Chondrocyte (in vitro differentiated cells): ENCODE measurements at places on chromosomes 3 and 15. TPM values are rescaled to one million over a fixed set of nuclear protein-coding genes. Genes with fewer than 3 reads are reported as not detected.

- H3K27ac ChIP-seq: no peak overlapping the region
- H3K36me3 ChIP-seq: no peaks in the 10 kb centered on the region
- H3K27me3 ChIP-seq: peaks cover 4% of the 10 kb centered on the region
- no peaks in the 10 kb centered on the region for H3K4me1 ChIP-seq
- DNase-seq: no peak
Observed at GRCh38 chr3:126313580-126314304, 43.5 kb downstream of the KLF15 start.

DNA sequence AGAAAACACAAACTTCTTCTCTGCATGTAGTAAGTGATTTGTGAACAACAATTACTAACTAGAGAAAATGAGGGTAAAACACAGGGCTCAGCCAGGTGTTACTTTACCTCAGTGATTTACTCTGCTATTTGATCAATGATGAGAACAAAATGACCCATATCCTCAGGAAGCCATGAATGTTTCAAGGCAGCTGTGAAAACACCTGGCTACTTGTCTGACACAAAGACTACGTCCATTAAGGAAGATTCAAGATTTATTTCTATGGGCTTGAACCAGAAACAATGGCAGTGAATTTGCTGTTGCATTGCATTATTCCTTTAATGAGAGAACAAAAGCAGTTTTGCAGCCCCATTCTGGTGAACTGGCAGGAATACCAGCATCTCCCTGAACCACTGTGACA, 374.6 kb upstream of the ARL6 start:
- no peak overlapping the region for H3K4me3 ChIP-seq
- DNase-seq: no peak
- no peak overlapping the region for H3K27ac ChIP-seq
- H3K27me3 ChIP-seq: peaks cover 5% of the 10 kb centered on the region
- H3K4me1 ChIP-seq: no peaks in the 10 kb centered on the region

DNA sequence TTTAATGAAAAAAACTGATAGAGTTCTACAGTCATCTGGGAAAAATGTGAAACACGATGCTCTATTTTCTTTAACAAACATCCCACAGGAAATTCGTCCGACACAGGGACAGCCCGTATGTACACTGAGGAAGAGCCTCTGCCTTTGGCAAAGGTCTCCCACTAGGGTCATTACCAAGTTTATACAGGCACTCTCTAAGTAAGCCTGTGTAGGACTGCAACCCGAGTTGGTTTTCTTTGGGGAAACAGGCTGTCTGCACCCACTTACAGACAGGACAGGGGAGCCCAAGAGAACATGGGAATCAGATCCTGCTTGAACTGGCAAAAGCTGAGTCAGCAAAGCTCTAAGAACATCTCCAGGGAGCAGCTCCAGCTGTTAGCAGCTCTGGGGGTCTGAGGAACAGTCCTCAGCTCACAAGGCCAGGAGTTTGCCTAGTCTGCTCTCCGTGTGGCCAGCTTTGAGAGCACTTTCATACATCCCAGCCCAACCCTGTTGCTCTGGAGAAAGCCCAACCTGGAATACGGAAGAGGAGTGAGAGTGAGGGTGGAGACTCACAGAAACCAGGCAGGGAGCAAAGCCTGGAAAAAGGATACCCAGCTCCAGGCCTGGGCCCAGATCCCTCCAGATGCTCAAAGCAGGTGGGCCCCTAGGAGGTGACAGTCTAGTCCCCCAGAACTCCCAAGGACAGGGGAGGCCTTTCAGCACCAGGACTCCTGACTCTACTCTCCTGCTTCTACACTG, 1.9 kb downstream of the TBC1D2B start:
- peaks cover 59% of the 10 kb centered on the region for H3K4me1 ChIP-seq
- H3K36me3 ChIP-seq: no peaks in the 10 kb centered on the region
- no peaks in the 10 kb centered on the region for H3K27me3 ChIP-seq
- peak overlapping the region; percentile 92 for H3K4me3 ChIP-seq
- H3K27ac ChIP-seq: peak overlapping the region; percentile 99

The SRGAP3 gene
- total RNA-seq: 0.99 to 3.0 TPM (median 2.5 TPM) in 3 replicates

DNA sequence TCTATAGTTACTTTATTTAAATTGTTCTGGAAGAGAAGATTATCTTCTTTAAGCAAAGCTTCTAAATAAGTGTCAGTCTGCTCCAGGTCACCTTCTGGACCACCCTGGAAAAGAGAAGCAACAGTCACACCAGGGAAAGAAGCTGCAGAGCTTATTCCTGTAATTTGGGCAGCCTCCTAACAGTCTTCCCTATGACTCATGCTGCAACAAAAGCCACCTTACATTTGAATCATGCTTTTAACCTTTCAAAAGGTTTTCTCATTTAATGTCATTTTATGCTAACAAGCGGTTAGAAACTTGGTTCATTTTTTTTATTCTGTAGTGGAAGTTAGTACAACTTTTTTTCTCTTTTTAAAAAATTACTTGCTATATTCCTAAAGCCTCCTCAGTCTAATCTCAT, 5.3 kb upstream of the GUCA1C start:
- H3K27me3 ChIP-seq: peaks cover 15% of the 10 kb centered on the region
- no peaks in the 10 kb centered on the region for H3K4me1 ChIP-seq
- no peaks in the 10 kb centered on the region for H3K36me3 ChIP-seq

GRCh38 chr15:54083501-54083900, 105.3 kb downstream of the UNC13C start:
- H3K4me1 ChIP-seq: no peaks in the 10 kb centered on the region
- no peaks in the 10 kb centered on the region for H3K36me3 ChIP-seq
- H3K27ac ChIP-seq: no peak overlapping the region
- H3K4me3 ChIP-seq: no peak overlapping the region
- DNase-seq: no peak

- H3K36me3 ChIP-seq: peaks cover 7% of the 10 kb centered on the region
- peaks cover 33% of the 10 kb centered on the region for H3K4me1 ChIP-seq
- no peak for DNase-seq
- no peak overlapping the region for H3K4me3 ChIP-seq
Observed at GRCh38 chr3:33184863-33185262, 33.7 kb downstream of the SUSD5 start.

The CTXN2 gene
- total RNA-seq: not detected in 3 replicates

DNA sequence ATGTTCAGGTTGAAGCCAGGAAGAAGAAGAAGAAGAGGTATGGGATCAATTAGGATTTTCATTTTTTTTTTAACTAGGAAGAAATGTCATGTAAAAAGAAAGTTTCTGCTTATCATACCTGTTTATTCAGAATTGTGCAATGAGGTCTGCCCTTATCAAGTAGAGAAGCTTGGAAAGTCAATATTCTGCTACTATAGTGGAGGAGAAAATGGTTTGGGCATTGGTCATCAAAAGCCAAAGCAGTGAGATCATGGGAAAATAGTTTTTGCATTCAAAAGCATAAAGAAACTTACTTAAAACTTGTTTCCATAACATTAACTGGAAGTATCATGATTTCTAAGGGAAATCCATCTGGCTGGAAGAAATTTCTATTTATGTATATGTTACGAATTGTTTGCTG, 1239.2 kb downstream of the NSUN3 start:
- H3K27me3 ChIP-seq: no peaks in the 10 kb centered on the region
- DNase-seq: no peak
- H3K27ac ChIP-seq: peak overlapping the region; percentile 90
- H3K36me3 ChIP-seq: no peaks in the 10 kb centered on the region

The ABTB1 gene
- total RNA-seq: 18.1 to 27.2 TPM (median 26.7 TPM) in 3 replicates

DNA sequence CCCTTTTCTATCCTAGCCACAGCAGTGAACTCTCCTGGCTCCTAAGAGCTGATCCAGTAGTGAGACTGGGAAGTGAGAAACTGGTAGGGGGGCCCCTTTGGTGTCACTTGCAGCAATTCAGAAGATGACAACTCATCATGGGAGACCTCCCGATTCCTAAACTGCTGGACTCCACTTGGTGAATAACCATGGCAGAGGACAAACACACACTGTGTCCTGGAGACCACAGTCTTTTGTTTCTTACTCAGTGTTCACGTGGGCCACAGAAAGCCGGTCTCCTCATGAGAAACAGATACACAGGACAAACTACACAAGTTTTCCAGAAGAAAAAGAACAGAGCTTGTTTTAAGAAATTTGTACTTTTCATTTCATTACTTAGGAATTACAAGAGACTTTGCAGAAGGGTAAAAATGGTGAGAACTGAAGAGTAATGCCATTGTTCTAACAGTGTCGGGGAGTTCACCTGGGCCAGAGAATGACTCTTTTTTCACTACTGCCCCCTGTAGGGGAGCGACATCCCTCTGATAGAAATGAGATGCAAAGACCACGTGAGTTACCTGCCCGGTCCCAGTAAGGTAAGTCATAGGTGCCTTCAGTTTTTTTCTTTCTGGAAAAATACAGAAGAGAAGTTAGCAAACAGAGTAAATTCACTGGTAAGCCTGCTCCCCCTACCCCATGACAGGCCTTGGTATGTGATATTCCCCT, 38.1 kb downstream of the ST3GAL6 start:
- no peaks in the 10 kb centered on the region for H3K27me3 ChIP-seq
- DNase-seq: no peak
- H3K27ac ChIP-seq: no peak overlapping the region
- no peak overlapping the region for H3K4me3 ChIP-seq
- peaks cover 32% of the 10 kb centered on the region for H3K36me3 ChIP-seq

The RYR3 gene
- total RNA-seq: 0.07 to 0.21 TPM (median 0.12 TPM) in 3 replicates

DNA sequence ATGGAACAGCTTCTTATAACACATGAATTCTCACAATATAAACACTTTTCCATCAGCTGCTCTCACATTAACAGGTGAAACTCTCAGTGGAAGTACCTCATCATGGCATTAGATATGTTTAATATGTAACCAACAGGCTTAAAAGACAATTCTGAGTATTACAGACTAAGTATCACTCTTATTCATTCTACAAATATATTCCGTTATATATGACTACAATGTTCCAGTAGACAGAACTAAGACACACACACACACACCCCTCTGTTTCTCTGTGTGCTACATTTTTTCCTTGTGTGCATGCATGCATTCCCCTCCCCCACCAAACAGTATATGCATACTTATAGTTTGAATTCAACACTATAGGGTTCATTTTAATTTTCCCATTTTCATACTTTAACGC, 32.4 kb downstream of the MRPL3 start:
- no peak overlapping the region for H3K4me3 ChIP-seq
- no peaks in the 10 kb centered on the region for H3K27me3 ChIP-seq
- DNase-seq: no peak
- no peak overlapping the region for H3K27ac ChIP-seq
- peaks cover 5% of the 10 kb centered on the region for H3K4me1 ChIP-seq
- H3K36me3 ChIP-seq: peaks cover 17% of the 10 kb centered on the region

The BRPF1 gene
- total RNA-seq: 14.6 to 18.8 TPM (median 15.5 TPM) in 3 replicates

DNA sequence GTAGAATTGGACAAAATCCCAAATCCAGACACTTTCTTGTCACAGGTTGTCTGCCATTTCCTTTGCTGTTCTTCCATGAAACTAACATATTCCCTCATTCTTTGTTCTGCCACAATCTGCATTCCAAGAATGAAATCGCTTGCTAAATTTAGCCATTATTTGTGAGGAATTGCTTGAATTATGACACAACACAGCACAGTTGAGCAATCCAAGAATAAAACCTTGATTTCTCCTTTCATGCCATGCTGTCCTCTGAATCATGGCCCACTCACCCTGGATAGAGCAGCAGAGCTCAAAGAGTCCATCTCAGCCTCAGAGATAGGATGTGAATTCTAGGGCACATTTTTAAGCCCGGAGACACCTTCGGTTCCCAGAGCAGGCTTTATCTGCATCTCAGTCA, 35.2 kb upstream of the GREM1 start:
- peak overlapping the region; percentile 88 for H3K27ac ChIP-seq
- no peak overlapping the region for H3K4me3 ChIP-seq
- H3K4me1 ChIP-seq: peaks cover 53% of the 10 kb centered on the region
- H3K27me3 ChIP-seq: no peaks in the 10 kb centered on the region
- no peak for DNase-seq

GRCh38 chr3:124786511-124787241, 56.4 kb downstream of the UMPS start:
- peak overlapping the region; percentile 83 for H3K27ac ChIP-seq
- peaks cover 13% of the 10 kb centered on the region for H3K36me3 ChIP-seq
- no peak overlapping the region for H3K4me3 ChIP-seq
- H3K27me3 ChIP-seq: no peaks in the 10 kb centered on the region
- peaks cover 81% of the 10 kb centered on the region for H3K4me1 ChIP-seq

DNA sequence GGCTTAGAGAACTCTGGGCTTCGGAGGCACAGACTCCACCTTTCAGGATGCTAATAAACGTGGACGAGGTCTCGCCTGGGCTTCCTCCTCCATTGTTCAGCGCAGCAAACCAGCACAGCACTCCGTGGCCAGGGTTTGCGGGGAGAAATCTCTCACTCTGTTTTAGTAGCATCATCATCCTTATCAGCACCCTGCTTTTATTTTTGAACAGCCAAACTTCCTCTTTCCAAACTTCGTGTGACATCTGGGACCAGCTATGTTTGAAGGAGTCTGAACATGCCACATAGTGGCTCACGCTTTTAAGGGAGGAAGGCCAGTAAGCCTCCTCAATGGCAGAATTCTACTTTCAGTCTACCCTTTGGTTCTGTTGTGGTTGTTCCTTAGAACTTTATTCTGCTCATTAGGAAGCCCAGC, 149.0 kb downstream of the PGPEP1L start:
- H3K27ac ChIP-seq: peak overlapping the region; percentile 96
- peak overlapping the region; percentile 28 for H3K4me3 ChIP-seq
- no peaks in the 10 kb centered on the region for H3K36me3 ChIP-seq
- H3K27me3 ChIP-seq: no peaks in the 10 kb centered on the region

- H3K4me1 ChIP-seq: peaks cover 8% of the 10 kb centered on the region
- H3K4me3 ChIP-seq: no peak overlapping the region
Observed at GRCh38 chr3:141345528-141345927, 22.8 kb upstream of the ZBTB38 start.

DNA sequence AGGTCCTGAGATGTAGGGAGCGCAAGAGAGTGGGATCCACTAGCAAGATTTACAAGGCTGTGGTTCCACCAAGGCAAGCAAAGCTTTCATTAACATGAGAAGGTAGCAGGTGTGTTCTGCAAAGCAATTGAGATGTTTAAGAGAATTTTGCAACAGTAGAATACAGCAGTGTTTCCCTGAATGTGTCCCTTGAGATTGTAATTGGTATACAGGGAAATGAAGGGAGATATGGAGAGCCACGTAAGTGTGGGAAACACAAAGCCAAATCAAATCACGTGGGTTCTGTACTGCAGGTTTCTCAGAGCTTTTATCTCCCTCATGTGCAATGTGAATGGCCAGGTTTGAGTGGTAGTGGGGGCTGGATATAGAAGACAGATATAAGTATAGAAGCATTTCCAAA, 67.3 kb downstream of the ATG7 start:
- no peaks in the 10 kb centered on the region for H3K27me3 ChIP-seq
- no peak overlapping the region for H3K27ac ChIP-seq
- no peak overlapping the region for H3K4me3 ChIP-seq
- H3K4me1 ChIP-seq: peaks cover 5% of the 10 kb centered on the region

- no peaks in the 10 kb centered on the region for H3K27me3 ChIP-seq
- DNase-seq: no peak
- no peaks in the 10 kb centered on the region for H3K36me3 ChIP-seq
Observed at GRCh38 chr3:152941859-152942258, 106.9 kb downstream of the P2RY1 start.

DNA sequence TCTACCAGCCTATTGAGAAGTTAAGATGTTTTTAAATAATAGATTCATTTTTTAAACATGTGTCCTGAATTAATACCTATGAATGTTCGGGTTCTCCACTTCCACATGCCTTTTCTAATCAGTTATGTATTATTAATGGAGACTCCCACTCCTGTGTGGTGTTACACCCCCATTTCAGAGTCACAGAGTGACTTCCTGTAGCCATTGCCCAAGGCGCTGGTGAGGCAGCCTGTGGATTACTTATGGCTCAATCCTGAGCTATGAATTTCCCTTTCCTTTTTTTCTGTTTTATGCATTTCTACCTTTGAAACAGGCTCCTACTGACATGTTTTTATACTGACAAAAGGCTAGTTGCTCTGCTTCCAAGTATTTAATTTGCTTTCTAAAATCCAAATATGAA, 162.3 kb downstream of the GABRG3 start:
- H3K27ac ChIP-seq: no peak overlapping the region
- H3K36me3 ChIP-seq: no peaks in the 10 kb centered on the region
- peaks cover 1% of the 10 kb centered on the region for H3K27me3 ChIP-seq
- no peak overlapping the region for H3K4me3 ChIP-seq
